HCEC 1CT (cell line): ENCODE measurements at places on chromosomes 13 and 19.

DNA sequence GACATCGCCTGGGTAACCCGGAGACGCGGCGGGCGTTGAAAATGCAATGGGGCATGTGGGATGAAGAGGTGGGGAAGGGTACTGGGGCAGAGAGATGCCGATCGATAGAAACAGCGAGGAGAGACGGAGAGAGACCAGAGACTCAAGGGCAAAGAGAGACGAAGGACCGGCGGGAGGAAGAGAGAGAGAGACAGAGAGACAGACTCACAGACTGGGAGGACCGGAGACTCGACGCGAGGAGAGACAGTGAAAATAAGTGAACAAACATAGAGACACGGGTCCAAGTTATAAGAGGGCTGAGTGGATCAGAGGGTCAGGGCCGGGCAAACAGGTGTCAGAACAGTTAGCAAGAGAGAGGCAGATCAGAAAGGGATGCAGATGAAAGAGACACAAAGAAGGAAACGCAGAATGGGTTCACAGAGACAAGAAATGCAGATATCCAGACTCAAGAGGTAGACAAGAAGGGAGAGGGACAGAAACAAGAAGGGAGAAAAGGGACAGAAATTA, 576 bp upstream of the MZF1 start:
- DNase-seq: no peak

DNA sequence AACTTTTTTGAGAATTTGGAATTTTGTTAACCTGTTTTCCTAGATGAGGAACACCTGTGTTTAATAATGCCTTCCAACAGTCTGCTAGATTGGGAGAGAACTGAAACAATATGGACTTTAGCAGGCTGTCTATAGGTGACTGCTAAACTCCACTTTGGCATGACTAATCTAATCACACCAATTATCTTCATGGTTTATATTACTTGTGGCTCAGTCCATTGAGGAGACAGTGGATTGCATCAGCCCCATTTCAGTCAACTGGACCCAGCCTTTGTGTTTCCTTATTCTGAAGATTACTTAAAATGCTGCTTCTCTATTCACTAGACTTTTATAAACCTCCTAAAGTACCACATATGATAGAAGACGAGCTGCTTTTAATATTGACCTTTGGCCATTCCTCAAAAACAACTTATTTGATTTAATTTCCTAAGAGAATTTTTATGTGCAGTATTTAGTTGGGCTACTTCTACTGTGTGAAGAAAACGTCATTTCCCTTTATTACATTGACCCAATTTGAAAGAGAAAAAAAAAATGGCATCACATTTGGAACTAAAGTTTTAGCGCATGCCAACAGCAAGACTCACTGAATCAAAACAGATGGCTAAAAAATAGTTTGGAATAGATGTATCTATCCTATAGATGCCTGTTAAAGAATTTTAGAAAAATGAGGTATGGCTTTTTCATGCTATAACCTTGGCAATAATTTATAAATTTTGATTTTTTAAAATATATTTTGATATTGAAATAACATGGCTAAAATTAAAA, 295.8 kb downstream of the NDFIP2 start:
- peak; percentile 8 for DNase-seq

DNA sequence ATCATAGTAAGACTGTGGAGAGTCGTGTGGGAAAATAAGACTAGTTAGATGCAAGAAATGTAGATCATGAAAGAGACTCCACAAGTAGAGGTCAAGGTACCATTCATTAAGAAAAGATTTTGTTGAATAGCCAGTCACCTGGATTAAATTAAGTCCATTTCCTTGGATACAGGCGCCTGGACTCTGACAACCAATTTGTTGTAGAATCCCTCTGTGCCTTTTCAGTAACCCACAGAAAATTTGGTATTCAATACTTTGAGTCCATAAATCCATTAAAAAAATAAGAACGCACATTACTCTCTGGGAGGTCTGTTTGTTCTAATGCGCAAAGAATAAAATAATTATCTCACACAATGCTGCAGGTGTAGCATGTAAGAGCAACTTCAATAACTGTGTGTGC, 469.4 kb downstream of the KLF12 start:
- no peak for DNase-seq

DNA sequence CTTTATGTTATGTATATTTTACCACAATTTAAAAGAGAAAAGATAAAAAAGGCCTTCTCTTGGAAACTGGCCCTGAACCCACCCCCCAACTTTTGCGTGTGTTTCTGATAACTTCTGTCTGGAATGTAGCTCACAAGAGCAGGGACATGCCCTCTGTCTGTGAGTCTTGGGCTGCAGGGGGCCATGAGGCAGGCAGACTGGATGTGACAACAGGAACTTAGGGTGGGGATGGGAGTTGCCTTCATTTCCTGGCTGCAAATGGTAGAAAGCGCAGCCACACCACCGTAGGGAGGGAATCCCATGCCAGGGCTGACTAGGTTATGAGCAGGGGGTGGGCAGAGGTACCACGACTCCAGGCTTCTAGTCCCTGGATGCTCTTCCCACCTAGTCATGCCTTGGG, 21.9 kb downstream of the CILP2 start:
- DNase-seq: no peak

DNA sequence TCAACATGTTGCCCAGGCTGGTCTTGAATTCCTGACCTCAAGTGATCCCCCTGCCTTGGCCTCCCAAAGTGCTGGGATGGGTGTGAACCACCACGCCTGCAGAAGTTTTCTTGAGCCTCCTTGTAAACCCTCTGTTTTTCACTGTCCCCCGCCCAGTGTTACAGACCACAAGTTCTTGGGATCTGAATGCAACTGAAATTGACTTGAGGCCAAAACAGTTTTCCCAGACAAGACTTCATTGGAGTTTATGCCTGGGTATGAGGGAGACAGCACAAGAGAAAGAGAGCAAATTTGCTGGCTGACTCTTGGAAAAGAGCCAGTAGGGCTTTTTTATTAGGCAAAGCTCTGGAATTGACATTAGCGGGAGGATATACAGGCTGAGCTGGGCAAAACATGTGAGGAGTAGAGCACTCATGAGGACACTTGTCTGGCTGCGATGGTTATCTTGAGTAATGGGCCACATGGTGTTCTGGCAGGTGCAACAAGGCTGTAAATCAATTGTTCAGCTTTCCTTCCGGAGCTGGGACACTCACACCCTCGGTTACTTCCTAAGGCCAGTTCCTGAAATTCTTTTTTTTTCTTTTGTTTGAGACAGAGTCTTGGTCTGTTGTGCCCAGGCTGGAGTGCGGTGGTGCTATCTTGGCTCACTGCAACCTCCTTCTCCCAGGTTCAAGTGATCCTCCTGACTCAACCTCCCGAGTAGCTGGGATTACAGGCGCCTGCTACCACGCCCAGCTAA, 12.7 kb upstream of the HNRNPL start:
- no peak for DNase-seq

DNA sequence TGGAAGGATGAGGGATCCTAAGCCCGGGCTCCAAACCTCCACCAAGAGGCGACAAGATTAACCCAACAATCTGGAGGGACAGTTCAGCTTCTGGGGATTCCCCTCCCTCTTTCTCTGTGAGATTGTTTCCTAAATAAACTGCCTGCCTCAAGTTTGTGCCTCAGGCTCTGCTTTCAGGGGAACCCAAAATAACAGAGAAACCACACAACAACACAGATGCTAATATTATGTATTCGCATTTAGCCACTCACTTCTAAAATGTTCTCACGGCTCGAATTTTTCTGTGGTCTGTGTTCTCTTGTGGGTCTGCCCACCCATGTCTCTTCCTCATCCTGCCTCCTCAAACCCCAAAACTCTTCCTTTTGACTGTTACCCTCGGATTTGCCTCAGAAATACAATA, 1381.1 kb upstream of the SLC10A2 start:
- no peak for DNase-seq

DNA sequence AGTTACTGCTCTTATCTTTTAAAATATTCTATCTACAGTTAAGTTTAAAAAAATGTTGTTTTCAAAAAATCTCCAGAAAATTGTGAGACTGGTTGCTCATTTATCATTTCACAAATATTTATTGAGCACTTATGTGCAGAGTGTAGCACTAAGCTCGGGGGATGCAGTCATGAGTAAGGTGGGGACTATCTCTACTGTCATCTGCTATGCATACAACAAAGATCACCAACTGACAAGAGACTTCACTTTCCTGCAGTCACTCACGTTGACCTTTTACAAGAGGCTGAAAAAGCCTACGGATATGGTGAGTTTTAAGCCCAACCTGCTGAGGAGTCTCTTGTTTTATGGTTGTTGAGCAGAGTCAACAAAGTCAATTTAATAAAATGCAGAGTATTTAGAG, 392.5 kb downstream of the KLF12 start:
- no peak for DNase-seq

DNA sequence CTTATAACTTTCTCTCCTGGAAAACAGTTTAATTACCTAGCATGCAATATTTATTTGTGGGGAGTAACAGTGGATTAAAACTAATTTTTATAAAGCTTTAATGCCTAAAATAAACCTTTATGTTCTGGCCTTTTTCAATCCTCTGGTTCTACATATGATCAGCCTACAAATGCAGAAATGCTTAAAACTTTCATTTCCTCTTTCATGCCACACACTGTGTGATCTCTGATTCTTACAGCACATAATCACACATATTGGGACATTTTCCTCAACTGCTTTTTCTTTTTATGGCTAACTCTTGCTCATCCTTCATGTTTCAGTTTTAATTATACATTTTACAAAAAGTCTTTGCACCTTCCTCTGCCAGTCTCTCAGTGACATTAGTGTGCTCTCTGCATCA, 910.8 kb upstream of the SLITRK6 start:
- DNase-seq: no peak

DNA sequence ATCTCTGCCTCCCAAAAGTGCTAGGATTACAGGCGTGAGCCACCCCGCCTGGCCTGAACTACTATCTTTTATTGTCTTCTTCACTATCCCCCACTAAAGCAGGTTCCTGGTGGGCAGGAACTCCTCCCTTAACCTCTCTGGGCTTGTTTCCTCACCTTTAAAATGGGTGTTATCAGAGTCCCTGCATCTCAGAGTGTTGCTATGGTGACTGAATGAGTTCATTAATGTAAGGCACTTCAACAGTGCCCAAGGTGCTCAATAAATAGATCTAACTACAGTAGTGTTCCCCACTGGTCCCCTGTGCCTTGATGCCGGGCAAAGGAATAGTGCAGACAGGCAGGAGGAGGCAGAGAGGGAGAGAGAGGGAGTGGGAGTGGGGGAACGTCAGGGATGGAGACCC, 20.5 kb downstream of the CCDC97 start:
- no peak for DNase-seq
